Esophagus muscularis mucosa (tissue), 4 donors: ENCODE measurements at places on chromosomes 3 and 15. TPM values are rescaled to one million over a fixed set of nuclear protein-coding genes. Genes with fewer than 3 reads are reported as not detected.

Gene NR1I2
- total RNA-seq, result not detected

DNA sequence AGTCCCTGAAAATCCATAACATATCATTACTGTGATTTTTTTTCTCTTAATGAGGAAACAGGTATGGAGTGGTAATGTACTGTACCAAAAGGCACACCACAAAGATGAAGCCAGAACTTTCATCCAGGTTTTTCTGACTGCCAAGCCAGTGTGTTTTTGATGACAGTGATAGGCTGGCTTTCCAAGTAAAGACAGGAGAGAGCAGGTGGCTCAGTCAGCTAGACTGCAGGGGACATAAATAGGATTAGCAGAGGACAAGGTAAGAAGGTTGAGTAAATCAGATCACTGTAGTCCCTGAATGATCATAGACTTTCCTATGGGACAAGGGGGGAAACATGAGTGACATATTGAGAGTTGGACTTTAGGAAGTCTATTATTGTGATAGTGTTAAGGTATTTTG lies 127.9 kb downstream of the GADL1 start:
- no peaks in the 10 kb centered on the region for H3K27me3 ChIP-seq
- H3K36me3 ChIP-seq, result no peaks in the 10 kb centered on the region
- no peaks in the 10 kb centered on the region for H3K4me1 ChIP-seq

- DNase-seq, result no peak
- H3K27me3 ChIP-seq, result no peaks in the 10 kb centered on the region
- peaks cover 27% of the 10 kb centered on the region for H3K4me1 ChIP-seq
Observed at GRCh38 chr3:143328451-143328850, 208.9 kb downstream of the CHST2 start.

DNA sequence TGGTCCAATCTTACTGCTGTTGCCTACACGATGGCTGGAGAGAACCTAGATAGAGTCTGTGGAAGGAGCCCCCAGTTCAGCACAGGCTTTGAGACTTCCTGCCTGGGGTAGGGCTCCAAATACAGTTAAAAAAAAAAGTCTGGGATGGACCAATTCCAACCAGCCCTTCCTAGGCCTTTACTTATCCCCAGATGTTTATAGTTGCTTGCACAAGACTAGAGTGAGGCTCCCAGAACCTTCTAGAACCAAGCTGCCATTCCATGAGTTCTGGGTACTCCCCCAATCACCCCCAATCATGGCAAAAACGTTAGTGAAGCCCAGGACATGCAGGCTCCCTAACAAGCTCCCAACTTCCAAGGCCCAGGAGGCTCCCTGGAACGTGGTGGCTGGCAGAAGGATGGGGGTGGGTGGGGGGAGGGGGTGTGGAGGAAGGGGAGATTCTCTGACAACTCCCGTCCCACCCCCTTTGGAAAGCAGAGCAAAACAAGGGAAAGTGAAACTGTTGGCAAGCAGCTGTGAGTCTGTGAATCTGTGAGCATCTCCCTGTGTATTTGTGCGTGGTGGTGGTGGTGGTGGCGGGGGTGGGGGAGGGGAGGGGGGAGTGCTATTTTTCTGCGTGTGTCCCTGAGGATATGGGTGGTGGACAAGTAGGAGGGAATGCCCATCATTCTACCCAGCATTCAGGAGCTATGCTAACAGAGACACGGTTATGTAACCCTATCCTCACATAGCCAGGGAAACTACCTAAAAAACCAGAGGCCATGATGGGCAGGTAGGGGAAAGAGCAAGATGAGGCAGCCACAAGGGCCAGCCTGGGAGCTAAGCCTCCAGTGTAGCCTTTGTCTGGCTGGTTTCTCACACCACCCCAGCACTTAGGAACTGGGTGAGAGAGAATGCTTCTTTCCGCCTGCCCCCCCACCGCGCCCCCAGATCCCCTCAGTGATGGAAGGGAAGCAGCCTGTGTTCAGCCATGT lies 2.0 kb downstream of the MST1R start:
- H3K27ac ChIP-seq, result peak overlapping the region; percentile 11
- no peak overlapping the region for H3K4me3 ChIP-seq
- no peaks in the 10 kb centered on the region for H3K27me3 ChIP-seq
- DNase-seq, result no peak
- H3K4me1 ChIP-seq, result peaks cover 58% of the 10 kb centered on the region

GRCh38 chr3:194439881-194440550 lies 41.0 kb upstream of the GP5 start:
- no peak overlapping the region for H3K4me3 ChIP-seq
- peaks cover 20% of the 10 kb centered on the region for H3K36me3 ChIP-seq
- peaks cover 4% of the 10 kb centered on the region for H3K4me1 ChIP-seq
- H3K27me3 ChIP-seq, result no peaks in the 10 kb centered on the region
- no peak overlapping the region for H3K27ac ChIP-seq

GRCh38 chr15:91887321-91887720 lies 33.8 kb downstream of the SLCO3A1 start:
- no peaks in the 10 kb centered on the region for H3K27me3 ChIP-seq
- H3K36me3 ChIP-seq, result no peaks in the 10 kb centered on the region
- no peak for DNase-seq

- DNase-seq, result no peak
- no peak overlapping the region for H3K27ac ChIP-seq
- H3K36me3 ChIP-seq, result no peaks in the 10 kb centered on the region
- no peaks in the 10 kb centered on the region for H3K27me3 ChIP-seq
Observed at GRCh38 chr3:190444576-190445145, 5.0 kb downstream of the TMEM207 start.

- no peak for DNase-seq
- H3K4me3 ChIP-seq, result no peak overlapping the region
- peaks cover 20% of the 10 kb centered on the region for H3K4me1 ChIP-seq
- no peaks in the 10 kb centered on the region for H3K36me3 ChIP-seq
Observed at GRCh38 chr15:52730173-52730572, 51.0 kb upstream of the ATOSA start.

DNA sequence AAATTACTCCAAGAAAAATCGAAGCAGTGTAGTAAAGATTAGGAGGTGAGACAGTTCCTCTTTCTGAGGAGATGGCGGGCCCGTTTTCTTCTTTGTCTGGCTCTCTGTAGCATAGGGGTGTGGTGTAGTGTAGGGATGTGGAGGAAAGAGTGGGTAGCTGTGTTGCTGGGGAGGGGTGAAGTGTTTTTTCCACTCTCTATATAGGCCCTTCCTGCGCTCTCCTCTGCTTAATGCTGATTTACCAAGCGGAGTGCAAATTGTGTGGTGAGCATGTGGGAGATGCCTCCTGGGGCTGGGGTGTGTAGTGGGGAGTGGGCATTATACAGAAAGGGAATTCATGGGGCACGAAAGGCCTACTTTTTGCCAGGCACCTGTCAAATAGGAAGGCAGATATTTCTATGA lies 94.9 kb downstream of the ST6GAL1 start:
- H3K36me3 ChIP-seq, result no peaks in the 10 kb centered on the region
- no peak overlapping the region for H3K27ac ChIP-seq
- no peak for DNase-seq
- H3K27me3 ChIP-seq, result no peaks in the 10 kb centered on the region
- H3K4me1 ChIP-seq, result no peaks in the 10 kb centered on the region

GRCh38 chr3:54965746-54966145 lies 37.9 kb upstream of the LRTM1 start:
- DNase-seq, result no peak
- no peaks in the 10 kb centered on the region for H3K36me3 ChIP-seq
- no peak overlapping the region for H3K27ac ChIP-seq
- no peak overlapping the region for H3K4me3 ChIP-seq
- H3K27me3 ChIP-seq, result no peaks in the 10 kb centered on the region
- no peaks in the 10 kb centered on the region for H3K4me1 ChIP-seq

- H3K27me3 ChIP-seq, result no peaks in the 10 kb centered on the region
- no peaks in the 10 kb centered on the region for H3K36me3 ChIP-seq
- no peaks in the 10 kb centered on the region for H3K4me1 ChIP-seq
- H3K27ac ChIP-seq, result no peak overlapping the region
- no peak overlapping the region for H3K4me3 ChIP-seq
Observed at GRCh38 chr3:88661433-88661824, 446.0 kb upstream of the EPHA3 start.
